NCI-H1417 (cell line): ENCODE measurements at places on chromosomes 12 and 14.

GRCh38 chr14:36979863-36980262, 192.5 kb downstream of the SLC25A21 start:
- no peak for DNase-seq

GRCh38 chr12:6790496-6791150, 1.3 kb downstream of the CD4 start:
- DNase-seq = no peak

DNA sequence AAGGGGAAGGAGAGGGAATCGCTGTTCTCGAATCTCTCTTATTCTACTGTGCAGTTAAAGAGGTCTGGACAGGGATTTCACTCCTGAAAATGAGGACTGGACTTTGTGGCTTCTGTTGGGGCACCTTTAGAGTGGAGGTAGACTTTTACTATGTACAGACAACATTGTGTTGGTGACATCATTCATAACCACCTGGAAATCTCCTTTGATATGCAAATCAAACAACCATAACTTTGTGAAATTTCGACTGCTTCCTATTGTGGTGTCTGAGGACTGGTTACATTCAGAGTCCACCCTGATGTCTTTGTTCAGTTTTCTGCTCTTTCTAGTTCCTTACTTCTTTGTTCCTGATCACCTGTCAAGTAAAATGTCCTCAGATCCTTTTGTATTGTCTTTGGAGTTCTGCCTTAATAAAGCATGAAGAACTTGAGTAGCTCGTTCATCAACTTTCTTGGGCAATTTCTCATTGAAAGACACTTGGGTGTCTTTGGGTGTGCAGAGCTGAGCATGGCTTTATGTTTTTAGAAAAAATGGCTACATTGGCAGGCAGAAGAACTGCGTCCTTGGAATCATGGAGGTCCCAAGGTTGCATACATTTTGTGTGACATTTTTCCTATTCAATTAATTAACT, 29.8 kb downstream of the LRRK2 start:
- DNase-seq = no peak

DNA sequence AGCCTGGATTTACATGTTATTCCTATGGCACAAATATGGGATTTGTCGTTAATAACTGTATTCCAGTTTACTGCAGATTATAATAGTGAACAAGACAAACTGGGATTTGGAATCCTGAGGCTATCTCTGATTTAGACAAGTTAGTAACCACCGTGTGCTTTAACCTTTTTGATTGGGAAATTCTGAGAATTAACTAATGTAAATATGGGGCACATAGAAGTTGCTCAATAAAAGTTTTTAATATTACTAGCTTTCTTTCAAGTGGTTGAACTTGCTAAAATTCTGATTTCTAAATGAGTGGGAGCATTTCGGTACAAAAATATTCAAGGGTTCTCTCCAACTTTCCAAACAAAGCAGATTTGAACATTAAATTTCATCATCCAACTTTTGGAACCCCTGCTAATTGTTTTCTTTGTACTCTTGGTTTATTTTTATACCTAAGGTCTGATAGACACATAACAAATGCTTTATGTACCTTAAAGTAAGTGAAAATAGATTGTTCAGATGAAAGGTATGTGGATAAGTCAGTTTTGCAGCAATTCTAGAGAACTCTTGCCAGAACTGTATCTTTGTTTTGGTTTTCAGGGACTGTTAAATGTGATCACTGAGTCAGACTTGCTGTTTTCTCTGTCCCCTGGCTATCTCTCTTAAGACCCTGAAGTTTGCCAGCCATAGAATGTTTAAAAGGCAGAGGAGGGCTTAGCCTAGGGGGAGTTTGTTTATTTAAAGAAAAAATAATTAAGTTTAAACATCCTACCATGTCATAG, 57.5 kb downstream of the FRS2 start:
- no peak for DNase-seq

DNA sequence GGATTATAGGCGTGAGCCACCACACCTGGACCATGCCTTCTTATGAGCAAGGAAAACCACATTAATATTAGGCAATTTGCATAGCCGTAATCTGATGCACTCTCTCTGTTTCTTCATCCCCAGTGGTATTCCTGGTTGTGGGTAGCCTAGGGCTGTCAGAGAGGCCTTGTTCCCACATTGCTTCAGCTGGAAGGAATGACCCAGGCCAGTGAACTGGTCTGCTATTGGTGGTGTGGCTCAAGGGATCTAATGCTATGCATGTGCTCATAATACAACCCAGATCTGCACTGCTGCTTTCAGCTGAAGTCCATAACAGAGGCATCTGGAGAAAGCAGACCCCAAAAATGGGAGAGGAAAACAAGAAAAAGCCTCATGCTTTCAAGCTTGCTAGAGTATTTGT, 33.1 kb upstream of the G2E3 start:
- no peak for DNase-seq

DNA sequence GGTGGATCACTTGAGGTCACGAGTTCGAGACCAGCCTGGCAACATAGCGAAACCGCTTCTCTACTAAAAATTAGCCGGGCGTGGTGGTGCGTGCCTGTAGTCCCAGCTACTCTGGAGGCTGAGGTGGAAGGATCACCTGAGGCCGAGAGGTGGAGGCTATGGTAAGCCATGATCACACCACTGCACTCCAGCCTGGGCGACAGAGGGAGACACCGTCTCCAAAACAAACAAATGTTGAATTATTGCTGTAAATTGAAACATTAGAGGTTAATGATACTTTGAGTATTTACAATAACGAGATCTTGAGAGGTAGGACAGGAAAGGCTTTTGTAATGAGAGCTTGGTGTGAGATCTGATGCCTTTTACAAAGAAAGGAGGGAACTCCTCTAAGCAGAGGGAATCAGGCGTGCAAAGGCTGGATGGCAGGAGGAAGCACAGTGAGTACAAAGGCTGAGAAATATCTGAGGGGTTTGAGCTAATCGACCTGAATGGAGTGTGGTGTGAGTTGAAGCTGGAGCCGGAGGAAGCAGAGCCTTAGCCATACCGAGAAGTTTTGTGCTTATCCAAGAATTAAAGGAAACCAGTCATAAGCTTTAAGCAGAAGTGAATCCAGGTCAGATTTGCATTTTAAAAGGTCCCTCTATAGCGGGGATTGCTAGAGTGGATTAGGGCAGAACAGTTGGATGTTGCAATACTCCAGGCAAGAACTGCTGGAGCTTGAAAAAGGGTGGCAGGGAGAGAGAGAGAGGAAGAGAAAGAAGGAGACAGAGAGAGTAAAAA, 1.1 kb downstream of the RHNO1 start:
- peak; percentile 55 for DNase-seq

DNA sequence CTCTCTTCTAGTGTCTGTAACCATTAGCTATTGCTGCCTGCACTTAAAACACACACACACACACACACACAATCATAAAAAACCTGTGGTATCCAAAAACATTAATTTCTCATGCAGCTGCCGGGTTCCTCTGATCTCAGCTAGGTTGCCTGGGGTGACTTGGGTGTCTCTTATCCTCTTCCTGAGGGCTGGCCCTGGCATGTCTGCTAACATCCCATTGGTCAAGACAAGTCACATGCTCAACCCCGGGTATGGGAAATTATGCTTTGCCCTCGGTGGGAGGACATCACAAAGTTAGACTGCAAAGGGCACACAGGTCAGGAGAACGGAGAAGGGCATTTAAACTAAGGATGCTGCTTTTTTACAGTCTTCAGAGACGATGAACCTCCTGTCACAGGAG, 55.7 kb downstream of the TRPV4 start:
- DNase-seq = no peak

DNA sequence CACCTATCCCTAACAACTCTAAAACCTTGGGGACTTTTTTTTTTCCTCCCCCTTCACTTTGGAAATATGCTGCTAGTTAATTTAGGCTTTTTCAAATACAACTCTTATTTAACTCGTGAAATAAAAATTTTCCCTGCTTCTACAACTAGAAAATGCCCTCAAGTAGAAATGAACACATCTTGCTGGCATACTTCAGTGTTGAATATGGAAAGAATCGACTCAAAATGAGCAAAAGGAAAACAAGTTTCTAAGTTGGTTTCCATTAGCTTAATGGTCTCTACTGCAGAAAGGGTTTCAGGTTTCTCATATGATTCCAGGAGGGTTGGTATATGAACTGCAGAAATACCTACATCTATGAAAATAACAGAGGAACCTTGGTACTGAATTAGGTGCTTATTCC, 118.3 kb upstream of the TMTC1 start:
- no peak for DNase-seq

GRCh38 chr12:129716825-129717224, 187.0 kb downstream of the TMEM132D start:
- no peak for DNase-seq

- DNase-seq = no peak
These were observed 23.4 kb upstream of the BEGAIN start for GRCh38 chr14:100610511-100611217.

GRCh38 chr12:29662734-29663323, 120.9 kb downstream of the TMTC1 start:
- DNase-seq = no peak

DNA sequence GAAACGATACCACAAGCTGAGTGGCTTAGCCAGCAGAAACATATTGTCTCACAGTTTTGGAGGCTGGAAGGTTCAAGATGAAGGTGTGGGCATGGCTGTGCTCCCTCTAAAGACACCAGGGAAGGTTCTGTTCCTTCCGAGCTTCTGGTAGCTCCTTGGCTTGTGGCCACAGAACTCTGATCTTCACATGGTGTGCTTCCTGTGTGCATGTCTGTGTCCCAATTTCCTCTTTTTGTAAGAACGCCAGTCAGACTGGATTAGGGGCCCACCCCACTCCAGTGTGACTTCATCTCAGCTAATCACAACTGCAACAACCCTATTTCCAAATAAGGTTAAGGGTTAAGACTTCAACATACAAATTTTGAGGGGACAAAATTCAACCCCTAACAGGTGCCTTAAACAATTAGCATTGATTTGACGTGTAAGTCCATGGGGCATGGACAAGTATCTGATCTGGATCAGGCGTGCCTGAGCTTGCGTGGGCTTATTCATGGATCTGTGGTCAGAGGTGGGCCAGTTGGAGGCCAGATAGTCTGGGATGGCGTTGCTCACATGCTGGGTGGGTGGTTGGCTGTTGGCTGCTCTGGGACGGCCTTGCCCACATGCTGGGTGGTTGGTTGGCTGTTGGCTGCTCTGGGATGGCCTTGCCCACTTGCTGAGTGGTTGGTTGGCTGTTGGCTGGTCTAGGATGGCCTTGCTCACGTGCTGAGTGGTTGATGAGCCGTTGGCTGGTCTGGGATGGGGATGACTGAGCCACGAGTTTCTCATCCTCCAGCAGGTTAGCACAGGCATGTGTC, 88.5 kb downstream of the LGMN start:
- no peak for DNase-seq

DNA sequence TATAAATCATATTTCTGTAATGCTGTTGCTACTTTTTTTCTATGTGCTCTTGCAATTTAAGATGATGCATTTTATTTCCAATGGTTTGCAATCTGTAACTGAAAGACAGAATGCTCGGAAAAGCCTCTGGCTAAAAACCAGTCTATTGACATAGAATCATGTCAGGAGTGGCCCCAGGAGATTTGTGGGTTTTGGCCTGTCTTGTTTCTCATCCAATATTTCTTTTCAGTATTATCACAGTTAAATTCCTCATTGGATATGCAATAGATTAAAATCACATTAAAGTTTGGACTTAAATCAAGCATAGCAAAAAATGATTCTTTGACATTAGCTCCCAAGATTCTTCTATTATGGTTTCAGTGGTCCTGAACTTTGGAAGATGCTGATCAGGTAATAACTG, 19.1 kb upstream of the SLC38A2 start:
- no peak for DNase-seq

- DNase-seq = no peak
These were observed 50.7 kb downstream of the TPCN1 start for GRCh38 chr12:113271853-113272561.

DNA sequence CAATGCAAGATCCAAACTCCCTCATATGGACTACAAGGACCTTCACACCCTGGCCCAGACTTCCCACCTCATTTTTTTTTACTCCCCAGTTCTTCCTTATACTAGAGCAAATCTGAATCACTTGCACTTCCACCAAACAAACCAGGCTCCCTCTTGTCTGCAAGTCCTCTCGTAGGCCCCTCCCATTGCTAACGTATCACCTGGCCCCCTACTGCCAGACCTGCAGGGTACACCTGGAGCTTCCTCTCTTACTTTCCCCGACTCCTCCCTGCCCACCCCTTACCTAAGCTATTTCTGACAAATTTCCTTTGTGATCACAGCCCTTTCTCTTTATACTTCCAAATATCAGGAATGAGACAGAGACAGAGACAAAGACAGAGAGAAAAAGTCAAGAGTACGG, 463.9 kb downstream of the GALC start:
- DNase-seq = peak; percentile 8

DNA sequence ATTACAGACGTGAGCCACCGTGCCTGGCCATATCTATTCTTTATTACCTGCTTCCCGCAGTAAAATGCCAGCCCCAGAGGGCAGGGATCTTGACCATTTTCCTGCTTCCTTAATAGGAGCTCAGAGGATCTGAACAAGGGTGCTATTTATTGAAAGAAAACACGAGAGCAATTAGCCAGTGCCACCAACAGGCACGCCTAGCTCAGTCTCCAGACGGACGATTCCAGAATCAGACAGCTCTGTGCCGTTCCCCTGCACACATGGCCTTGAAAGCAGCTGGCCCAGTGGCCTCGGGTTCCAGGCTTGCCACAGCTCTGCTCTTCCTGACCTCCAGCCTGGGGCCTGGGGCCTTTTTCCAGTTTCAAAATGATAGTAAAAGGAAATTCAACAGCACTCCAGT, 135.2 kb upstream of the RFLNA start:
- peak; percentile 44 for DNase-seq

DNA sequence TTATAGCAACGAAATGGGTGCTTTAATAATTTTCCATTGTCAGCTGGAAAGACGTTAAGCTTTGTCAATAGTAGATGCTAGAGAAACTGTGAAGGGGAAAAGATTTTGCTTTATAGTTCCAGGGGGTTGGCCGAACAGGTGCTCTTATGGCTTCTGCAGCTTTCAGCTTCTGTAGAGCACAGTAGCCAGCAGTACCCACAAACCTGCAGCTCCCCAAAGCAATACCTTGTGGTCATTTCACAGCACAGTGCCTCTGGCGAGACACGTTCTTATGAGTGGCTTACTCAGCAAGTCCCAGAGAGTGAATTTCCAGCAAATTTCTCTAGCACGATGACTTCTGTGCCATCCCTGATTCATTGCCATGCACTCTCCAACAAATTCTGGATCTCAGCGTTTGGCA, 416.3 kb upstream of the ATP2B1 start:
- peak; percentile 23 for DNase-seq

- no peak for DNase-seq
These were observed 68.8 kb downstream of the RNFT2 start for GRCh38 chr12:116806845-116807440.
